ENCODE measurements at places on chromosomes 7 and 10. TPM values are rescaled to one million over a fixed set of nuclear protein-coding genes. Genes with fewer than 3 reads are reported as not detected.

Gene GPR158
- not detected for total RNA-seq

Gene INA
- total RNA-seq = not detected

Gene GHRHR
- total RNA-seq = not detected

Gene TRIL
- not detected for total RNA-seq

Gene CFAP58
- total RNA-seq = 0.26 TPM

Gene IGFBP3
- not detected for total RNA-seq

Gene COPS6
- 52.7 TPM for total RNA-seq

Gene LRIT1
- total RNA-seq = not detected

Gene ADARB2
- not detected for total RNA-seq

Gene CDHR3
- not detected for total RNA-seq

Gene C7orf57
- total RNA-seq = not detected

Gene DKK1
- total RNA-seq = not detected

Gene LRRC61
- total RNA-seq = 4.1 TPM

DNA sequence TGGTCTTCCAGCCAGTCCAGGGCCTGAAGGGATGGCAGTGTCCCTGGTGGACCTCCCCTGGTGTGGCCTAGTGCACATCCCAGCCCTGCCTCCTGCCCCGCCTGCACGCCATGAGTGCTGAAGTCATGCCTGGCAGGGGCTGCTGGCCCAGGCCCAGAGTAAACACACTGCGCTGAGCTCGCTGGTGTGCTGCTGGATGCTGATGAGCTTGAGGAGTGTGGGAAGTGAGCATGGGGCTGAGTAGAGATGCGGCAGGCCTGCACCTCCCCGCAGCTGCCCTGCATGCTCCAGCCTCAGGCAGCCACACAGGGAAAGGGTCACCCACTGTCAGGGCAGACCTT lies 43.2 kb downstream of the HTRA1 start:
- no peaks in the 10 kb centered on the region for H3K27me3 ChIP-seq
- no peak overlapping the region for H3K4me3 ChIP-seq
- no peaks in the 10 kb centered on the region for H3K4me1 ChIP-seq
- DNase-seq = no peak
- no peaks in the 10 kb centered on the region for H3K36me3 ChIP-seq

- no peak overlapping the region for H3K27ac ChIP-seq
- no peak for DNase-seq
- H3K36me3 ChIP-seq = no peaks in the 10 kb centered on the region
- H3K4me1 ChIP-seq = peaks cover 40% of the 10 kb centered on the region
Observed at GRCh38 chr10:31926765-31927564, 1.7 kb downstream of the ARHGAP12 start.

DNA sequence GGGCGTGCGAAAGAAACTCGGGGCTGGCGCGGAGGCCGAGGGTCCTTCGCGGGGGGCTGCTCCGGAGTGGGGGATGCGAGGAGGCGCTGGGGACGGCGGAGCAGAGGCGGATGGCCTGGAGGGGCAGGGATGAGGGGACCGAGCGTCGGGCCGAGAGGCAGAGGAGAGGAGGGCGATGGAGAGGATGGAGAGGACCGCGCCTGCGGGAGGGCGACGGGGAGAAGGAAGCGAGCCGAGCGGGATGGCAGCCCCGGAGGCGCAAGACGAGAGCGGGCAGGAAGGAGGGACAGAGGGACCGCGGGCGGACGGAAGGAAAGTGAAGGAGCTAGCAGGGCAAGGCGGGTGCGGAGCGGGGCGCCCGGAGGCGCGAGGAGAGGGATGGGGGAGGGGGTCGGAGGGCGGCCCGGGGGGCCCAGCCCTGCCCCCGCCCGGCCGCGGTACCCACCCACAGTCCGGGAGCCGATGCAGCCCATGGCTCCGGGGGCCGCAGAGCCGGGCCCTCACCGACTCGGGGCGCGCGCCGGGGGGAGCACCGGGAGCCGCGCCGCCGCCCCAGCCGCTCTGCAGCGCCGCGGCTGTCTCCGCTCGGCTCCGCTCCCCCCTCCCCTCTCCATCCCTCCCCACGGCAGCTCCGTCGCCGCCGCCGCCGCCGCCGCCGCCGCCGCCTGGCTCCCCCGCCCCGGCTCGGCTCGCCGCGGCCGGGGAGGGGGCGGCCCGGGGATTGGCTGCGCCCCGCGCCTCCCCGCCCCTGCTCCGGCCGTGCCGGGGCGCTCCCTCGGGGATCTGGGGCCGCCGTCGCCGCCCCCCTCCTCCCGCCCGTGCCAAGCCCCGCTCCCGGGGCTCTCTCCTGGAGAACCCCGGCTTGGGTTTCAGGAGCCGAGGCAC lies at the start of gene FAM131B:
Gene FAM131B (minus strand): TSS at position 583 of the 885 bp plus-strand sequence. CDS start 110 bp downstream, at position 473.
- no peak within 1 kb of the TSS for H3K4me3 ChIP-seq
- no peak within 1 kb of the TSS for H3K27ac ChIP-seq
- H3K36me3 ChIP-seq = no peaks in the 10 kb centered on the region
- DNase-seq = no peak
- no peaks in the 10 kb centered on the region for H3K4me1 ChIP-seq
- H3K27me3 ChIP-seq = no peaks in the 10 kb centered on the region

GRCh38 chr7:111053035-111053434 lies 37.9 kb upstream of the LRRN3 start:
- no peak for DNase-seq
- H3K4me3 ChIP-seq = no peak overlapping the region
- H3K36me3 ChIP-seq = no peaks in the 10 kb centered on the region
- no peaks in the 10 kb centered on the region for H3K27me3 ChIP-seq
- H3K4me1 ChIP-seq = no peaks in the 10 kb centered on the region

- no peaks in the 10 kb centered on the region for H3K4me1 ChIP-seq
- no peak overlapping the region for H3K4me3 ChIP-seq
- no peaks in the 10 kb centered on the region for H3K27me3 ChIP-seq
- no peaks in the 10 kb centered on the region for H3K36me3 ChIP-seq
Observed at GRCh38 chr10:50219646-50220045, 31.7 kb downstream of the ASAH2 start.

- H3K36me3 ChIP-seq = no peaks in the 10 kb centered on the region
- no peak overlapping the region for H3K27ac ChIP-seq
- H3K4me3 ChIP-seq = no peak overlapping the region
- DNase-seq = no peak
Observed at GRCh38 chr10:1549591-1550290, 187.6 kb downstream of the ADARB2 start.

DNA sequence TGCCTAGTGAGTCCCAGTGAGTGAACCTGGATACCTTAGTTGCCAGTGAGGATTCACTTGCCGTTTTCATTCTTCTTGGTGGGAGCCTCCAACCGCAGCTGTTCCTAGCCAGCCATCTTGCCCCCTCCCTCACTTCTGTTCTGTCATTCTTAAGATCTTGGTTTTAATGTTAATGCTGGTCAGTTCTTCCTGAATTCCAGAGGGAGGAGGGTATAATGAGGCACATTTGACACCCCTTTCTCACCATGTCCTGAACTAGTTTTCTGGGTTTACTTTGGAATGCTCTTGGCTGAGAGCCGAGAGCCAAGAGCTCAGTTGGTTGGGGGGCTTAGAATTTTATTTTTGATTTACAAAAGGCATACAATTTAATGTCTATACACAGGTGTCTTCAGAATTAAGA lies 78.5 kb upstream of the ADCY1 start:
- no peaks in the 10 kb centered on the region for H3K36me3 ChIP-seq
- H3K4me3 ChIP-seq = no peak overlapping the region
- no peak overlapping the region for H3K27ac ChIP-seq

DNA sequence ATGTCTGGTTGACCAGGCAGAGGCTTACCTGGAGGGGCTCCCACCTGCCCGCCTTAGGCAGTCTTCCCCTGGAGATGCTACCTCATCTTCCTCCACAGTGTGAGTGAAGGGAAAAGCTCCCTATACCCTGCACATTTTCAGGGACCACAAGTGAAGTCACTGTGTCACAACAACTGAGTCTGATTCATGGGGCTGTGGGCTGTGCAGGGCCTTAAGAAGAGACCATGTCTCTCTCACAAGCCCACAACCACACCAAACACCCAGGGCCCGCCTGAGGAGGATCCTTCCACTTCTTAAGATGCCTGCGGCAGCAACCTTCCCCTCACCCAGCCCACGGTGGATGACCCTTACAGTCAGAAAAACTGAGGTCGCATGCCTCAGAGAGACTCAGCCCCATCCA lies 118.3 kb downstream of the KMT2E start:
- no peaks in the 10 kb centered on the region for H3K4me1 ChIP-seq
- no peak overlapping the region for H3K4me3 ChIP-seq
- no peaks in the 10 kb centered on the region for H3K36me3 ChIP-seq
- H3K27me3 ChIP-seq = no peaks in the 10 kb centered on the region
- DNase-seq = no peak

DNA sequence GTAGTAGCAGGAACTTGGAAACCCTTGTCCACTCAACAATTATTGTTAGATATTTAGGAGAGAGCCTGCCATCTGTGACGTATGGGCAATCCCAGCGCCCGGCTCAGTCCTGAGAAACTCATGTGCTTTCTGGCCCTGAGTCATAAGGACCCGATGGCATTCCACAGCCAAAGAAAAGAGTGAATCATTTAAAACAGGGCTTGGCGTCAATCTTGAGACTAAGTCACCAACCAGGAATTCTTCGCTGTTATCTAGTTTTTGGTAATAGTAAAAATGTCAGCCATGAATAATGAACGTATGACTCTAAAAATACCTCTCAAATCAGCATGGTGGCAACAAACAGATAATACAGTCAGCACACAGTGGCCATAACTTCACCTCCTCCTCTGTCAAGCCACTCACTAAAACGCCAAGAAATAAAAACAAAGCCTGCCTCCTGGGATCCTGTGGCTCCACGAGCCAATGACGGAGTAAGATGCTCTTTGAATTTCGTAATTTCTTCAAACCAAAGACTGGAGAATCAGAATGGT lies 140.8 kb downstream of the ADAM12 start:
- no peak for DNase-seq
- H3K36me3 ChIP-seq = no peaks in the 10 kb centered on the region
- H3K4me3 ChIP-seq = no peak overlapping the region
- H3K27me3 ChIP-seq = no peaks in the 10 kb centered on the region
- H3K4me1 ChIP-seq = no peaks in the 10 kb centered on the region
- H3K27ac ChIP-seq = no peak overlapping the region

DNA sequence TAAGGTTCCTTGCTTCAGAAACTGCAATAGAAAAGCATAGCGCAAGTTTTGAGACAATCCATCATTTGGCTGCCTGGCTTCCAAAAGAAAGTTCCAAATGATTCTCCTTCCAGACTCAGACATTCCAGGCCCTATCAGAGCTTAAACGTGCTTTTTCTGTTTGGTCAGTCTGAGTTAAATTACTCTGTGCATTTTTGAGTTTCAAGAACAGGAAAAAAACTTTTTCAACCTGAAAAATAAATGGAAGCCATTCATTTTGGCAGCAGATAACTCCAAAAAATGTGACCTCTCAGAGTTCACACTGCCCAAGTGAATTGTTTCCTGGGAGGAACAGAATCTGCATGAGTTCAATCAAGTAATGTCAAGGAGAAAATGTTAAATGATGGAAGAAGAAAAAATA lies 354.2 kb downstream of the CXCL12 start:
- DNase-seq = no peak
- no peaks in the 10 kb centered on the region for H3K36me3 ChIP-seq
- no peak overlapping the region for H3K27ac ChIP-seq
- H3K4me3 ChIP-seq = no peak overlapping the region

DNA sequence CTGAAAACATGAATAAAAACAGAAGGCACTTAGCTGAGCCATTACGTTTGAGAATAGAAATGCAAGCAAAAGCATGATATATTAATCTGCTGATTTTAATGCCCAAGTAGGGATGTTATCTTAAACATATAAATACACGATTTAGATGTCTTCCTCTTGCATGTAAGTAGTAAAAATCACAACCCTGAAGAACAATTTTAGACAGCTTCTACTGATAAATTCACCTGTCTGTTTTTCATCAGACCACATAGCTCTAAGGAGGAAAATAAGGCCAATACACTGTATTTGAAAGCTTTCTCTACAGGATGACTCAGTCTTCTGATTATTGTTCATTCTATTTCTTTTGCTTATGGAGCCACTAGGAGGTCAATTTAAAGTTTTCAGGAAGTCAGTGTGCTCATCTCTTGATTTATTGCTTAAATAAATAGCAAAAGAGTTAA lies 210.9 kb upstream of the CHRM2 start:
- no peak overlapping the region for H3K27ac ChIP-seq
- no peak overlapping the region for H3K4me3 ChIP-seq
- H3K36me3 ChIP-seq = no peaks in the 10 kb centered on the region
- peaks cover 27% of the 10 kb centered on the region for H3K4me1 ChIP-seq
- H3K27me3 ChIP-seq = no peaks in the 10 kb centered on the region

DNA sequence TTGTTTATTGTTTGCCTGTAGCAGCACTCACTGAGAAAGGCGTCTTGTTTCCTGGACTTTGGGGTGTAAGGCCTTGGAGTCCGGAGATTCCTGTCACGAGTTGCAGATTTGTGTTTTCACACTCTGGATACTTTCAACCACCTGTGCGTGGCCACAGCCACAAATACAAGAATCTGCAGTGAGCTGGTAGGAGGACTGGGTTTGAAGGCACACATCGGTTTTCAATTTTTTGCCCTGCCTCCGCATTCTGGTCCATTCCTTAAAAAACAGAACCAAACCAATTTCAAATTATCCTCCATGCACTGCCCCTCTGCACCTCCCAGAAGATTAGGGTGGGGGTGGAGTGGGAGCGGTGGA lies 619 bp downstream of the EXOC4 start:
- H3K4me1 ChIP-seq = peaks cover 17% of the 10 kb centered on the region
- H3K27ac ChIP-seq = no peak overlapping the region
- no peaks in the 10 kb centered on the region for H3K36me3 ChIP-seq

- no peaks in the 10 kb centered on the region for H3K27me3 ChIP-seq
- no peaks in the 10 kb centered on the region for H3K36me3 ChIP-seq
- no peaks in the 10 kb centered on the region for H3K4me1 ChIP-seq
- DNase-seq = no peak
- no peak overlapping the region for H3K27ac ChIP-seq
- no peak overlapping the region for H3K4me3 ChIP-seq
Observed at GRCh38 chr7:156620291-156620675, 20.3 kb upstream of the RNF32 start.

GRCh38 chr10:127150136-127150535 lies 46.3 kb downstream of the INSYN2A start:
- H3K36me3 ChIP-seq = no peaks in the 10 kb centered on the region
- no peak overlapping the region for H3K27ac ChIP-seq
- H3K4me3 ChIP-seq = no peak overlapping the region
- no peaks in the 10 kb centered on the region for H3K27me3 ChIP-seq

GRCh38 chr7:104852386-104852785 lies 161.6 kb upstream of the KMT2E start:
- H3K36me3 ChIP-seq = no peaks in the 10 kb centered on the region
- no peak overlapping the region for H3K27ac ChIP-seq
- no peak overlapping the region for H3K4me3 ChIP-seq
- no peak for DNase-seq
- no peaks in the 10 kb centered on the region for H3K4me1 ChIP-seq
- H3K27me3 ChIP-seq = no peaks in the 10 kb centered on the region

GRCh38 chr7:149220534-149220933 lies 18.9 kb upstream of the ZNF212 start:
- H3K27ac ChIP-seq = no peak overlapping the region
- no peak overlapping the region for H3K4me3 ChIP-seq

GRCh38 chr7:2920956-2921652 lies 77.0 kb upstream of the GNA12 start:
- no peak for DNase-seq
- no peaks in the 10 kb centered on the region for H3K4me1 ChIP-seq
- peaks cover 20% of the 10 kb centered on the region for H3K36me3 ChIP-seq
- no peak overlapping the region for H3K27ac ChIP-seq

Measured in Karpas-422 (cell line).